IMR-90 (cell line): ENCODE measurements at places on chromosomes 16 and 17. TPM values are rescaled to one million over a fixed set of nuclear protein-coding genes. Genes with fewer than 3 reads are reported as not detected.

DNA sequence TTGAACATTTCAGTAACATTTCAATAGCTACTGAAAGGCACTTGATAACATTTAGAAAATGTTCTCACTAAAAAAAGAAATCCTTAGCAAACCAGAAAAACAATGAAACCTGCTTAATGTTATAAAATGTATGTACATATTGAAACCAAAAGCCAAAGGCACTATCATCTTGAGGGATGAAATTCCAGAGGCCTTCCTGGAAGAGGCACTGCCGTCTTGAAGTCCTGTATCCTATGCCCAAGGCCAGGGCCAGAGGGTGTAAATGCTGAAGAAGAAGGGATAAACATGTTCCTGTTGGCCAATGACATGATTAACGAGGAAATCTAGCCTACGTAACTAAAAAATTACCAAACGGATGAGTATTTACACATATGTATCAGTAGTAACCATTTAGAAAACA lies 57.0 kb upstream of the DNAH17 start:
- H3K36me3 ChIP-seq: no peaks in the 10 kb centered on the region
- no peak for DNase-seq
- no peaks in the 10 kb centered on the region for H3K4me1 ChIP-seq
- H3K4me3 ChIP-seq: no peak overlapping the region
- H3K27ac ChIP-seq: no peak overlapping the region

Gene CETP
- total RNA-seq: not detected in 2 replicates

DNA sequence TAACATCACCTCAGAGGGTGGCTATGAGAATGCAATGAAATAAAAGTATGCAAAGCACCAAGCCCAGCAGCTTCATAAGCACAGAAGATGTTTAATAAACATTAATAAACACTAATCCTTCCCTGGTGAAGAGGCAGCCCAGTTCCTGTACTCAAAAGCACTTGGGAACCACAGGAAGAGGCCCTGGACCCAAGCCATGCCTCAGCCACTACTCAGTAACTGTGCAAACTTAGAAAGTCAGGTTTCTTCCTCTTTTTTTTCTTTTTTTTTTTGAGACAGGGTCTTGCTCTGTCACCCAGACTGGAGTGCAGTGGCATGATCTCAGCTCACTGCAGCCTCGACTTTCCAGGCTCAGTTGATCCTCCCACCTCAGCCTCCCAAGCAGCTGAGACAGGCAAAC lies 5.3 kb downstream of the ARHGAP17 start:
- DNase-seq: peak; percentile 57
- peak overlapping the region; percentile 68 for H3K27ac ChIP-seq
- H3K4me1 ChIP-seq: peaks cover 34% of the 10 kb centered on the region
- H3K36me3 ChIP-seq: peaks cover 2% of the 10 kb centered on the region; the same call in 1 of the 2 replicates

DNA sequence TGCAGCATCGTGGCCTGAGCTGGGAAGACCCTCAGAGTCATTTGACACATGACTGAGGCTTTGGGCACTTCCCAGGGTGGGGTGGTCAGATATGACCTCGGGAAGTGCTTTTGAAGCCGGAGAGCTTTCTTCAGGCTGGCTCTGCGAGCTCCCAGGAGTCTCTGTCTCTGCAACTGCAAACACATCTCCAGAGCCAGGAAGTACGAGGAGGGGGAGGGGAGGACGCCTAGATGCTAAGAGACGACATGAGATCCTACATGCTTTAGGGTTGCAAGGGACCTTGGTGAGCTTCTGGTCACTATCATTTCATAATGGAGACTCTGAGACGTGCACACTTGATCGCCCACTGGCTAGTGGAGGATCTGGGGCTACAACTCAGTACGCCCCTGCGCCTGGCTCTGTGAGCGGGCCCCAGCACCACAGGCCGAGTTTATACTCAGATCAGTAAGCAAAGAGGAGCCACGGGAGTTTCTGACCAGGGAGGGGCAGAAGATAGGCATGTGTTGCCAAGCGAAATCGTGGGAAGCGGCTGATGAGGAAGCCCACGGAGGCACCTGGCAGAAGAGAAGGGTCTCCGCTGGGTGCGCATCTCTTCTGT lies 527 bp upstream of the MGAT5B start:
- peaks cover 16% of the 10 kb centered on the region for H3K27me3 ChIP-seq
- no peak overlapping the region; the same call in 1 of the 2 replicates for H3K27ac ChIP-seq
- no peak overlapping the region for H3K4me3 ChIP-seq

DNA sequence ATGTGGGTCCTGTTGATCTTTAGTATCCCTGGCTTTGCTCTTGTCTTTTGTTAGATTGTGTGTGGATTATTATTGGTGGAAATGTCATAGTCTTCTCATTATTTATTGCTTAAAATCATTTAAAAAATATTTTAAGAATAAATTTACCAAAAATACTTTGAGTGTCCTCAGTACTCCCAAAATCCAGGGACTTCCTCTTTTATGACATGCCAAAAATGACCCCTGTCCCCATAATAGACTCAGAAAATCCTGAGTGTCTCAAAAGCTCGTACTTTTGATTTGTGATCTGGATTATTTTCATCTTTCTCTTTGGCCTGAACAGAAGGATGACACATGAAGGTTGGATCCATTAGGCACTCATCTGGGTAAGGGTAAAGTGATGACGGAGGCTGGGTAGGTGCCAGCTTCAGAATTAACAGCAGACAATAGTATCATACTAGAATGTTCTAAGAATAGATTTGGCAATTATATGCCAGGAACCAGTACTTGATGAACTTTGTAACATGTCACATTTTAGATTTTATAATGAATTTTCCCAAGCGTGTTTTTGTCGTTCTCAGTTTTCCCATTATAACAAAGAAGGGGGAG lies 602.2 kb upstream of the CDH8 start:
- H3K4me1 ChIP-seq: no peaks in the 10 kb centered on the region
- H3K4me3 ChIP-seq: no peak overlapping the region
- H3K27ac ChIP-seq: no peak overlapping the region

GRCh38 chr16:1621851-1622250 lies 9.7 kb downstream of the CRAMP1 start:
- no peak for DNase-seq
- H3K27me3 ChIP-seq: no peaks in the 10 kb centered on the region
- peaks cover 47% of the 10 kb centered on the region for H3K36me3 ChIP-seq
- H3K4me3 ChIP-seq: no peak overlapping the region
- H3K27ac ChIP-seq: no peak overlapping the region

DNA sequence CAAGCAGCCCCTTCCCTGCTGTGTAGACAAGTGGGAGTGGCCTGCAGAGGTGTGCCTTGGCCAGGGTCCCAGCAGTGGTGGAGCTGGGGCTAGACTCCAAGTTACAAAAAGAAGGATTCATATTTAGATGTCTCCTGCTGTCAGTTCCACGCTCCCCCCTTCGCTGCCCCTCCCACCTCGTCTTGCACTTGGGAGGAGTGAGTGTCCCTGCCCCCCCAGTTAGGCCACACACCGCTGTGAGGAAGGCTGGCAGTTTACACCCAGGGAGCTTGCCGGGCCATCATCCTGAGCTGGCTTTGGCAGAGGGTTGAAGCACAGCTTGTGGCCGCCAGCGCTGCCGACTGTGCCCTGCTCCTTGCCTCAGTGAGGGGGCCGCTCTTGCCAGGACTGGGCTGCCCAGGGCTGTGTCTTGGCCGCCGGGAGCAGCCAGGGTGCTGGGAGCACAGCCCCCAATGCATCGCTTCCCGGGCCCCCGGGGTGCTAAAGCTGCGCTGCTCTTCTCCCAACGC lies 44.3 kb downstream of the ELAC2 start:
- no peaks in the 10 kb centered on the region; the same call in 1 of the 2 replicates for H3K4me1 ChIP-seq
- H3K27ac ChIP-seq: no peak overlapping the region
- no peaks in the 10 kb centered on the region for H3K36me3 ChIP-seq

DNA sequence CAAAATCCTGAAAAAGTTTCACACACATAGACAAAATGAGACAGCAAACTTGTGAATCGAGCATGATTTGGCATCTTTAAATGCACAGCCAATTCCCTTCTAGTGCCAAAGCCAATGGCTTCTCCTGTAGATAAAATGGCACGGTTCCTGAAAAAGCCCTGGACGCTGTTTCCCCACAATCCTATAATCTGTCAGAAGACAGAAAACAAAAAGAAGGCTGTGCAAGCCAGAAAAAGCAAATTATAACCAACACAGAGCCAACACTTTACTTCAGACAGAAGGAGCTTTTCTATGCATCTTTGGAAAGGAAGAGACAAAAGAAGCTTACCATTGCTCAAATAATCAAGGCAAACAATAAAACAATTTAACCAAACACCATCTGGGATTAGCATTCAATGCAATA lies 23.8 kb downstream of the FAM222B start:
- no peak overlapping the region for H3K27ac ChIP-seq
- H3K36me3 ChIP-seq: no peaks in the 10 kb centered on the region
- no peak overlapping the region for H3K4me3 ChIP-seq
- H3K4me1 ChIP-seq: no peaks in the 10 kb centered on the region; the same call in 1 of the 2 replicates

GRCh38 chr16:15575293-15576049 lies 67.5 kb downstream of the MARF1 start:
- no peak overlapping the region for H3K4me3 ChIP-seq
- H3K36me3 ChIP-seq: peaks cover 6% of the 10 kb centered on the region
- H3K27me3 ChIP-seq: no peaks in the 10 kb centered on the region

DNA sequence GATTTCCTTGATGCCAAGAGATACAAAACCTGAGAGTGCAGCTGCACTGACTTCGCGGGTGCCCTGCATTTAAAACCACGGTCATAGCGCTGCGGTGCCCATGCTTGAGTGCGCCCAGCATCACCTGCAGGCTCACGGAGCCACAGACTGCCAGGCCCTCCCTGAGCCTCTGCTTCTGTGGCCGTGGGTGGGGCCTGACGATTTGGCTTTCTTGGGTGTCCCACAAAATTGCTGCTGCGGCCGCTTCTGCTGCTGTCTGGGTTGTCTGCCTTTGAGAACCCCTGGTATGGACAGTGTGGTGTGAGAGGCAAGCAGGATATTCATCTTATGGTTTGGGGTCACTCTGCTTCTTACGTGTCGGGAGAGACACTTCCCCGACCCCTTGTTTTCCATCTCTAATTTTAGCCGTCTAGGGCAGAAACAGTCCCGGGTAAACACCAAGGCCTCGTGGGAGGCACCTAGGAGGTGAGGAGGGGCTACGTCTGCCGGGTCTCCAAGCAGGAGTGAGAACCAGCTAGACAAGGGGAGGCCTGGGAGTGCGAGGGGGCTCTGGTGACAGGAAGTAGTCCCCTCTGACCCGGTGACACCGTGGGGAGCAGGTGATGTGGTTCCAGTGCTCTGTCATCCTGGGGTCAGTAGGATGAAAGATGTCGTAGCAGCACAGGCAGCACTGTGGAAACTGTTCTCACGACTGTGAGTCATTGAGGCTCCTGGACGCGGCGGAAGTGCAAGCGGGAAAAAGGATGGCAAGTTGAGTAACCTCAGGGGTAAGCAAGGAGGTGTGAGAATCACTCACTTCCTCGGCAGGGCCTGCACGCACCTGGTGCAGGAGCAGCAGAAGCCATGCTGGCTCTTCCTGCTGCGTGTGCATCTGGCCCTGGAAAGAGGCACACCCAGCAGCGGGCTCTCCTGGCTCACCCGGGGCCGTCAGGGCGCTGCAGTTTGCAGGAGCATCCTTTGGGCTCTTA lies 176.3 kb downstream of the RPTOR start:
- peak; percentile 86 for DNase-seq
- 0 out of 2 replicates have a peak overlapping the region, but pooled peaks have one; percentile 15 for H3K27ac ChIP-seq
- peaks cover 20% of the 10 kb centered on the region for H3K4me1 ChIP-seq
- H3K27me3 ChIP-seq: no peaks in the 10 kb centered on the region

Gene TP53TG3B
- not detected in 2 replicates for total RNA-seq

DNA sequence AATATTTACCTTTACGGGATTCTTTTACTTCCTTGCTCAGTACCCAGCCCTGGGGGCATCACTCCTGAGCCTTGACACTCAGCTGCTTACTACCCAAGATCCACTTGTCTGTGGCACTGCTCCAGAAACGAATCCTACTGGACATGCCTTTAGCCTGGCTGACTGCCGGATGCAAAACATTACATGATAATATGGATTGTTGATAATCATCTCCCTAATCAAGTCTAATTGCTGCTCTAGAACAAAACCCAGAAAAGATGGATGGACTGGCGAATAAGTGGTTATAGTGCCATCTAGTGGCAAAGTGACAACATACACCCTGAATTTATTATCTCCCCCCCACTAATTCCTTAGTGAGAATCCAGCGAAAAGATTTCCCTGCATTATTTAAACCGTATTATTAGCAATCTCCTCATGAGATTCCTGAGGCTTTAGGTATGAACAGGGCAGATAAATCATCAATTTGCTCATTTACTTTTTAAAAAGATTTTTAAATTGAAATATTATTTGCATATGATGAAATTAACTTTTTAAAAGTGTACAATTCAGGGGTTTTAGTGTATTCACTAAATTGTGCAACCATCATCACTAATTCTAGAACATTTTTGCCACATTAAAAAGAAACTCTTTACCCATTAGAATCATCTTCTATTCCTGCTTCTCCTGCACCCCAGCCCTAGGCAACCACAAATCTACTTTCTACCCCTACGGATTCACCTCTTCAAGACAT lies 61.6 kb downstream of the RGS9 start:
- H3K27ac ChIP-seq: no peak overlapping the region
- peak; percentile 69 for DNase-seq
- no peaks in the 10 kb centered on the region; the same call in 1 of the 2 replicates for H3K27me3 ChIP-seq
- H3K4me1 ChIP-seq: no peaks in the 10 kb centered on the region; the same call in 1 of the 2 replicates

DNA sequence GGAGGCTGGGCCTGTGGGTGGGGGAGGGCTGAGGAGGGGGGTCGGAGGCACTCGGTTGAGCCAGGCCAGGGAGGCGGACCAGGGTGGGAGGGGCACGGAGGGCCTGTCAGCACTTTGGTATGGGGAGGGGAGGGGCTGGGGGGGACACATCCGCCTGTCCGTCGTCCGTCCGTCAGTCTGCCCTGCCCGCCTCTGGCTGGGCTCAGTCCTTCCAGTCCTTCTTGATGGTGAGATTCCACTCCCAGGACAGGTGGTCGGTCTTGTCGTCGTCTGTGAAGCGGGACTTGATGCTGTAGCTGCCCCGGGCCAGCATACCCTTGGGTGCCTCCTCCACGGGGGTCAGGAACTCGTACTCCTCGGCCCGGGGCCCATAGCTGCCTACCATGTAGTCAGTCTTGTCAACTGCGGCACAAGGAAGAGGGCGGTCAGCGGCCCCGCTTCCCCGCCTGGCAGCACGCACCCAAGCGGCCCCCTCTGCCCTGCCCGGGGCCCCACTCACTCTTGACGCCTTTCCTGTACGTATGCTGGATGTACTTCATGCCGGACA lies 2.4 kb downstream of the ARHGDIA start:
- H3K4me1 ChIP-seq: peaks cover 35% of the 10 kb centered on the region
- H3K27me3 ChIP-seq: no peaks in the 10 kb centered on the region

GRCh38 chr17:44754276-44754675 lies 4.5 kb upstream of the ADAM11 start:
- no peak overlapping the region for H3K4me3 ChIP-seq
- H3K4me1 ChIP-seq: peaks cover under 1% of the 10 kb centered on the region; the same call in 1 of the 2 replicates
- H3K36me3 ChIP-seq: 0 out of 2 replicates have a peak, but pooled peaks cover 2% of the 10 kb centered on the region

GRCh38 chr16:9567666-9568065 lies 476.2 kb downstream of the HAPSTR1 start:
- H3K27me3 ChIP-seq: no peaks in the 10 kb centered on the region
- H3K36me3 ChIP-seq: no peaks in the 10 kb centered on the region
- H3K27ac ChIP-seq: no peak overlapping the region
- no peak for DNase-seq

GRCh38 chr17:4389079-4389478 lies 22.6 kb upstream of the UBE2G1 start:
- H3K27me3 ChIP-seq: peaks cover 2% of the 10 kb centered on the region; the same call in 1 of the 2 replicates
- no peaks in the 10 kb centered on the region for H3K36me3 ChIP-seq
- no peak for DNase-seq
- no peak overlapping the region for H3K27ac ChIP-seq
- no peaks in the 10 kb centered on the region for H3K4me1 ChIP-seq
